ENCODE measurements at places on chromosomes 16 and 17. TPM values are rescaled to one million over a fixed set of nuclear protein-coding genes. Genes with fewer than 3 reads are reported as not detected.

- DNase-seq, result no peak
Observed at GRCh38 chr16:10206215-10206614, 24.0 kb upstream of the GRIN2A start.

DNA sequence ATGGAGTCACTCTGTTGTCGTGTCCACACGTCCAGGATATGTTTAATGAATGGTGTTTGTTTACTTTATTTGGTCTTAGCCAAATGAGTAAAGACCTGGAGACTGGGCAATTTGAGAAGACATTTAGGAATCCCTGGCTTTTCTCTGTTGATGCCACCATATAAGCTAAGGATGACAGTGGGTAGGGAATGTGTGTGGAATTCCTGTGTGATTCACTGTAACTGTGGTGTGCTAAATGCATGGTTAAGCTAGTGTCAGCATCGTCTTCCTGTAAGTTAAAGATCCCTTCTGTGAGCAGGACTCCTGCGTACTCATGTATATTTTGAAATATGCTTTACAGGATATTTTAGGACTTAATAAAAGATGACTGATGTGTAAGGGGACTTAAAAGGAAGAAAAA is 26.4 kb downstream of the GOSR1 start:
- DNase-seq, result no peak

Gene GRIN2A
- 4.9 TPM for polyA plus RNA-seq

DNA sequence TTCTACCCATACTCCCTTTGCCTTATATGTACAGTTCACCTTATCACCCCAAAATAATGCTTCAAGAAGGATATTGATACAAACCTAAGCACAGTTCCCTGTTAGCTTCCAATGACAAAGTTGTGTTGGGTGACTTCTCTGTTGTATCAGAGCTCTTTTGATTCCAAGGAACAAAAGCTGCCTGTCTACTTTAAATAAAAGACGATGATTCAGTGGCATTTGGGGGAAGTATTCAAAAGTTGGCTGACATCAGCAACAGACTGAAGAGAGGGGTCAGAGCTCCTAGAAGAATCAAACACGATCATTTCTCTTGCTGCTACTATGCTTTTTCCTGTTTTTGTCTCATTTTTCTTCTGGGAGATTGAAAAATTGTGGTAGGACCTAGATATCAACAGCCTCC is 69.4 kb upstream of the CA10 start:
- no peak for DNase-seq

Gene TPSB2
- polyA plus RNA-seq, result 0.24 TPM

DNA sequence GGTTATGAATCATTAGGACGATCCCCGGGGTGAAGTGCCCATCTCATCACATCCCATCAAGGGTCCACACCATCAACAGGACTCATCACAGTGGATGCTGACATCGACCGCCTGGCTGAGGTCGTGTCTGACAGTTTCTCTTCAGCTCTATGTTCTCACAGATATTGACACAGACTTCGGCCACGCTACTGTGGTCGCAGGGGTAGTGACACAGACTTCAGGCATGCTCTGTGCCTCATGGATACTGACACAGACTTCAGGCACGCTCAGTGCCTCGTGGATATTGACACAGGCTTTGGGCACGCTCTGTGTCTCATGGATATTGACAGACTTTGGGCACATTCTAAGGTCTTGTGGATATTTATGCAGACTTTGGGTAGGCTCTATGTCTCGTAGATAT is 50.1 kb downstream of the KLHDC4 start:
- no peak for DNase-seq

Gene KRTAP4-1
- polyA plus RNA-seq, result not detected

Gene CDRT4
- 2.0 TPM for polyA plus RNA-seq
